ENCODE measurements at places on chromosomes 13 and 19.

GRCh38 chr19:51382004-51382403, 5.8 kb downstream of the LIM2 start:
- DNase-seq: no peak

- DNase-seq: no peak
These were observed 1718.2 kb downstream of the EFNB2 start for GRCh38 chr13:104817271-104817670.

GRCh38 chr13:80860845-80861244, 519.9 kb upstream of the SPRY2 start:
- DNase-seq: no peak

DNA sequence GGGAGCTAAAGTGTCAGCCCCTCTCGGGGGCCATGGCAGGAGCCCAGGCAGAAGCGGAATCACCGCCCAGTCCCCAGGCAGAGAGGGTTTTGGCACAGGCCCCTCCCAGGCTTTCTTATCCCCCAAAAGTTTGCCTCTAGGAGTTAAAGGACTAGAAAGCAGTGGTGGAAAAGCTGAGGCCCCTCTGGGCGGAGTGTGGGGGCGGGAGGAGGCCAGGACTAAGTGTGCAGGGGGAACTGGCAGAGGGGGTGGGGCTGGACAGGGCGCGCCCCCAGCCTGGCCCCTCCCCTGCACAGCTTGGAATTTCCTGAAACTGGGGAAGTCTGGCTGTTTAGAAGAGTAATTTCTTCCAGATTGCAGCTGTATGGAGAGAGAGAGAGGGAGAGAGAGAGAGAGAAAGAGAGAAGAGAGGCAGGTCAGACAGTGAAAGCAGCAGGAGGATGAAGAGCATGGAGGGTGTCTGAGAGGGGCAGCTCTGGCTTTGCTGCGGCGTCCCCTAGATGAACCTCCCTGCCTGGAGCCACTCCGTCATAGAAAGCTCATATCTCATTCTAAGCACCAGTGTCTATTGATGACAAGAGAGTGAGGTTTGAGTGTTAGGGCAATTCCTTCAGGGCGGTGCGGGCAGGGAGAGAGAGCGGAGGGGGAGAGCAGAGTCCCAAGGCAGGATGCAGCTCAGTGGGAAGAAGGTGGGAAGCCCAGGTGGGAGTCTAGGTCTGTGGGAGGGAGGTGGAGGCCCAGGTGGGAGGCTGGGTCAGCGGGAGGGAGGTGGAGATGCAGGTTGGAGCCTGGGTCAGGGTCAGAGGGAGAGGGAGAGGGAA, at the start of gene CDC42EP5:
TSS of gene CDC42EP5 (minus strand) at position 226 of the 821 bp plus-strand sequence. CDS start 7,749 bp downstream, outside the sequence.
- DNase-seq: no peak

- DNase-seq: peak; percentile 87
These were observed 6.3 kb downstream of the PLEKHF1 start for GRCh38 chr19:29671393-29672160.

- DNase-seq: no peak
These were observed 10.8 kb upstream of the CACNG8 start for GRCh38 chr19:53951947-53952346.

GRCh38 chr13:112769615-112770014, 79.8 kb downstream of the ATP11A start:
- no peak for DNase-seq
